ENCODE measurements at places on chromosomes 1 and 21.

DNA sequence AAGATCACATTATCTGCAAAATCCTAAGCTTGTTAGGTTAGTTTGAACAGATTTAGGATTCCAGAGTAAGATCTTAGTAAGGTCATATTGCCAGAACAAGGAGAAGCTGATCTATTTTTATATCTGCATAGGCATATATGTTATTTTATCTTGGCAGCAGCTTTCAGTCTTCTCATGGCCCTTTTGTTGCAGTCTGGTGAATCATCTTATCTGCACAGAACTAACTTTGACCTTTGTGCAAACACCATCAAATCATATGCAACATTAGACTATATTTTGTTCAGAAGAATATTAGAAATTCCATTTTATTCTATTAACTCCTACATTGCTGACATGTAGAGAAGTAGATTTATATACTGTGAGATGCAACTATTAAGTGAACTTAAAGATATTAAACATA is 107.3 kb downstream of the CLEC20A start:
- no peak for DNase-seq

- peak; percentile 24 for DNase-seq
These were observed 107.4 kb upstream of the CASZ1 start for GRCh38 chr1:10903821-10904220.

GRCh38 chr1:6317098-6317760 is 56.3 kb upstream of the GPR153 start:
- no peak for DNase-seq

DNA sequence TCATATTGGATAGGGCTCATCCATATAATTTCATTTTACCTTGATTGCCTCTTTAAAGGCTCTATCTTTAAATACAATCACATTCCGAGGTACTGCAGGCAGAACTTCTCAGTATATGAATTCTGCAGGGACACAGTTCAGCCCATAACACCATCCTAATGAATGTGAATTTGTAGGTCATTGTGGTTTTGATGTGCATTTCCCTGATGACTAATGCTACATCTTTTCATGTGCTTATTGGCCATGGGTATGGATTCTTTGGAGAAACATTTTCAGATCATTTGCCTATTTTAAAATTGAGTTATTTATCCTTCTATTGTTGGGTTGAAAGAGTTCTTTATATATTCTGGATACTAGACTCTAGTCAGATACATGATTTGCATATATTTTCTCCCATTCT is 9.6 kb upstream of the RPS6KC1 start:
- DNase-seq = no peak

DNA sequence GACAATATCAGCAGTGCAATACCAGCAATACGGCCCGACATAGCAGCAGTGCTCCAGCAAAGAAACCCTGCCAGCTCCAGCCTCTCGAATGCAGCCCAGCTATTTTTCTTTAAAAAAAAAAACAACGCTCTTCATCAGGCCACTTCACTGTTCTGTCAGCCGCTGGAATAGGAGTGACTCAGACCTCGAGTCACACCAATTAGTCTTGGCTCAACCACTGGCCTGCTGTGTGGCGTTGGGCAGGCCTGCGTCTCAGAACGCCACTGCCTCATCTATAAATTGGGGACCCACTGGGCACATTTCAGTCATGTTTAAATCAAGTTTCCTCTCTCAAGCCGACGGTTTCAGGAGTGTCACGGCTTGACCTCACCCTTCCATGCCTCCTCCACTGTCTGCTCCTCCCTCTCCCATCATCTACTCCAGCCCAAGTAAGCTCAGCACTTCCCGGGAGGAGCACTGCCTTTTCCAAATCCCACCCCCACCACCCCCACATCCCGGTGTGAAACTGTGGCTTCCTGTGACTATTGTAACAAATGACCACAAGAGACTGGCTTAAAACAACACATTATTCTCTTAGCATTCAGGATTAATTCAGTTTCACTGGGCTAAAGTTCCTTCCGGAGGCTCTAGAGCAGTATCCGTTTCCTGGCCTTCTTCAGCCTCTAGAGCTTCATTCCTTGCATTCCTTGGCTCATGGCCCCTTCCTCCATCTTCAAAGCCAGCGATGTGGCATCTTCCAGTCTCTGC is 71.9 kb upstream of the EFHD2 start:
- no peak for DNase-seq

- no peak for DNase-seq
These were observed 163.3 kb downstream of the RHOU start for GRCh38 chr1:228898582-228898992.

- no peak for DNase-seq
These were observed 16.1 kb downstream of the LRP8 start for GRCh38 chr1:53311702-53312305.

DNA sequence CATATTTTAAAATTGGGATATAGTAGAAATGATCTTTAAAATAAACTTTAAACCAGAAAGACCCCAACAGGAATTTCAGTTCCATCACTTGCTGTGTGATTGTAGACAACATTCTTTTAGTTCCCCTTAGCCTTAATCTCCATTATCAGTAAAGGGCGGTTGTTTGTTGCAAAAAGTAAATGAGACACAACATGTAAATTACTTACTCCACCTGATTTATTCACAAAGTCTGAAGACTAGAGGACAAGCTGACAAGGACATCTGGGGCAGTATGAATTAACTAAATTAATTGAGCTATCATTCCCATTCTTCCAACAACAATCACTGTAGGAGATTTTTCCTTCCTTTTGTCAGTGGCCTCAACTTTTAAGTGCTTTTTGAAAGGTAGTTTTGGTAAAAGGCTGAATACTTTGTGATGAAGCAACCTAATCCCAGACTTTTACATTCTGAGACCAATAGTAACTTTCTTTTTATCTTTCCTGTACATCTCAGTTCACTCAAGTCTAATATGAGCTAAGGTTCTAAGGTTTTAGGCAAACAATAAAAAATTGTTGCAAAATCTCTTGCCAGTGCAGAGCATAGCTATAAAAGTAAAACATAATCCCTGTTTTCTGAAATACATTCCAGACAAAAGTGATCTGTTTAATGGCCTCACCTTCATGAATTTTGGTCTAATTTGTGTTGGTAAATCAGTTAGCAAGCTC is 6.2 kb downstream of the SLC19A2 start:
- no peak for DNase-seq

DNA sequence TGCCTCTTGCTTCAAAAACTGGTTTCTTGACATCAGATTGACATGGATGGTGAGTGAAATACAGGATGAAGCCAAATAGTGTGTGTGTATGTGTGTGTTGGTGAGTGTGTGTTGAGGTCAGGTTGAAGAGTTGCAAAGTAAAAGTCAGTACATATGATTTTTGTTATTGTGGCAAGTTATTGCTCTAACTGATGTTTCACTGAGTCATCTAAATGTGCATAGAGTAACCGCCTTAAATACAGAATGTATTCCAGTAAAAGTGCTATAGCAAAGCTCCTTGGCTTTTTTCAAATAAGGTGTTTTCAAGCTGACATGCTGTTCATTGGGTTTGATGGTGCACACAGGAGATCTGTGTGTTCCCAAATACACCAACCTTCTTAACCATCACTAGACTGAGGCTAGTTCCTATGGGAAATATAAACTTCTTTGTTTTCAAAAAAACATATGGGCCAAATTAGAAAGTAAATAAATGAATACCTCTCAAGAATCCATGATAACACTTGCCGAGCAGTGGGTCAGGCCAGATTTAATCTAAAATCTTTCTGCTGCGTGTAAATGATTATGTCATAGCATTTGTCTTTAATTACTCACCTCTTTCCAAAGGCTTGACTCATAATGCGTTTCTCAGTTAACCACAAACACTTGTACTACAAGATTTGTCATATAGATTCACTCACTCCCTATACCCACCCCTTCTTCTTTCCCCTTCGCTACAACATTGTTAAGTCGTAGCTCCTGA is 151.1 kb downstream of the LYPLAL1 start:
- DNase-seq = peak; percentile 18

DNA sequence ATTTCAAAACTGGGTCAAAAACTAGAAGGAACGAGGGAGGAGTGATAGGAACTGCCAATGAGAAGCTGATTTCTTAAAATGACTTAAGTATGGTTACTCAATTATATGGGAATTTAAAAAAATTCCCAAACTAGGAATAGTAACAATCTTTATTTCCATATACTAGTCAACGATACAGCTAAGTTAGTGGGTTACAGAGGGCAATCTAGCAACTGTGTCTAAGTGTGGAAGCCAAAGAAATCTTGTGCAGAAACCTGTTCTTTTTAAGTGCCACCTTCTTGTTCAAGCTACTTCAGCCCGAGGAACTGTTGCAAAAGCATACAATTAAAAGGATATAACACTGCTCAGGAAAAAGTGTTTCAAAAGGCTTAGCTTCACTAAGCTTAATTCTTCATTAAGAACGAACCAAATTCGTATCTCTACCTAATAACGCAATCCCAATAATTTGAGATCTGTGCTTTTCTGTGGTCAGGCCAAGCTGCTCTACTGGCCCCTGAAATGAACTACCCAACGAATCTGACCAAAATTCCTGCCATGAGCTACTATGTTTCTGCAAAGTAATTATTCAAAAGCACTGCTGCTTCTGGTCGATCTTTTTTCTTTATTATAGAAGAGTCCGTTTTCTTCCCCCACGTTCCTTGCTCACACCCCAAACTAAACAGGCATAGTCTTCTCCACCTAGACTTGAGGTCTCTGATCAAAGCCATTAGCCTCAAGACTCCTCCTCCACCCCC is 1.8 kb downstream of the USP24 start:
- DNase-seq = no peak

DNA sequence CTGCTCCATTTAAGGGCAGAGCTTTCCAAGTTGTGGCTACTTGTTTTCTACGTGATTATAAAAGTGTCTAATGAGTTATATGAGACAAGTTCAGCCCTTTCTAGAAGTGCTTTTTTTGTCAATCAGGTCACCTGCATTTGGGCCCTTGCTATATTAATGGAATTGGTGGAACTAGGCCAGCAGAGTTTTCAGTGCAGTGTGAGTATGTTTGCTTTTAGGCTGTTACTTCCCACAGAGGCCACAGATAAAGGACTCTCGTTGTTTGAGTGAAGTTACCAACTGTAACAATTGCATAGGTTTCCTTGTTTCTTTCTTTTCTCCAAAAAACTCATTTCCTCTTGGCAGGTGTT is 10.9 kb downstream of the SMAP2 start:
- no peak for DNase-seq

- DNase-seq = no peak
These were observed 3.7 kb downstream of the PLPPR4 start for GRCh38 chr1:99268021-99268420.
